ENCODE measurements at places on chromosomes 13 and 19. TPM values are rescaled to one million over a fixed set of nuclear protein-coding genes. Genes with fewer than 3 reads are reported as not detected.

- no peak for DNase-seq
Observed at GRCh38 chr13:23652909-23653726, 82.9 kb downstream of the TNFRSF19 start.

Gene SKA3
- total RNA-seq, result 11.5 TPM

- no peak for DNase-seq
Observed at GRCh38 chr19:20247016-20247683, 80.1 kb downstream of the ZNF486 start.

GRCh38 chr19:54436031-54436523, 12.9 kb upstream of the LENG8 start:
- no peak for DNase-seq

Gene RASGRP4
- total RNA-seq, result not detected

- DNase-seq, result no peak
Observed at GRCh38 chr19:18613589-18614234, 1.0 kb downstream of the TMEM59L start.

GRCh38 chr19:35136977-35137702, 1.5 kb upstream of the FXYD1 start:
- no peak for DNase-seq

Gene SPIB
- not detected for total RNA-seq

DNA sequence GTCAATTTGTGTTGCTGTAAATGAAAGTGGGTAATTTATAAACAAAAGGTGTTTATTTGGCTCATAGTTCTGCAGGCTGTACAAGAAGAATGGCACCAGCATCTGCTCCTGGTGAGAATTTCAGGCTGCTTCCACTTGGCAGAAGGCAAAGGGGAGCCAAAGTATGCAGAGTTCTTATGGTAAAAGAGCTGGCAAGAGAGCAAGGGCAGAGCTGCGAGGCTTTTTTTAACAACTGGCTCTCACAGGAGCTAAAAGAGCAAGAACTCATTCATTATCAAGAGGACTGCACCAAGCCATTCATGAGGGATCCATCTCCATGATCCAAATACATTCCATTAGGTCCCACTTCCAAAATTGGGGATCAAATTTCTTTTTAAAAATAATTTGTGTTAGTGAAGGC, 1712.7 kb downstream of the SLITRK5 start:
- no peak for DNase-seq

Gene SIGLEC9
- not detected for total RNA-seq

- DNase-seq, result no peak
Observed at GRCh38 chr19:29636553-29637360, 28.5 kb upstream of the PLEKHF1 start.

Gene CNN1
- not detected for total RNA-seq

Gene N4BP2L1
- total RNA-seq, result 4.9 TPM

- DNase-seq, result no peak
Observed at GRCh38 chr19:42292042-42292960, 9.6 kb upstream of the PRR19 start.

Gene NXNL1
- not detected for total RNA-seq

DNA sequence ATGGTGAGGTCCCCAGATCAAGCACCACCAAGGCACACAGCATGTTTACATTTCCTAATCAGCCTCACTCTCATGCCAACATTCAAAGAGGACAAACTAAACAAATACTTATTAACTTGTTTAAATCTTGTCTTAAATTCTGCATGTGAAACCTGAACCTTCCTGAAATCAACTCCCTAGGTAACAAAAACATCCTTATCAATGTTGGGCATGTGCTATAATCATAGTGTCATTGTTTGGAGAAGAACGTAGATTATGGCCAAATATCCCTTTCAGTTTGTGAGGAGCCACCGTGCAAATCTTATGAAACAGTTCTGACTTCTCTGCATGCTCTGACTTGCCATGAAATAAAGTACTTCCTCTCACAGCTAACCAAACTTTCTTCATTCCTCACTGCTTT, 123.8 kb downstream of the NDFIP2 start:
- no peak for DNase-seq
